Heart right ventricle (tissue), 16 donors: ENCODE measurements at places on chromosomes 3 and 15. TPM values are rescaled to one million over a fixed set of nuclear protein-coding genes. Genes with fewer than 3 reads are reported as not detected.

- no peak for DNase-seq
These were observed 36.0 kb upstream of the SKIL start for GRCh38 chr3:170321321-170322034.

GRCh38 chr15:33533197-33533596, 222.4 kb downstream of the RYR3 start:
- no peak for DNase-seq

- no peak for DNase-seq
These were observed 4.0 kb upstream of the NR2F2 start for GRCh38 chr15:96326328-96327154.

GRCh38 chr3:72088486-72089025, 303.6 kb upstream of the PROK2 start:
- DNase-seq: no peak

The TMEM42 gene
- total RNA-seq: 11.7 TPM

The TNIK gene
- 32.3 TPM for total RNA-seq

The SAMMSON gene
- total RNA-seq: not detected
